Thoracic aorta (tissue), 2 donors: ENCODE measurements at places on chromosomes 2 and 18. TPM values are rescaled to one million over a fixed set of nuclear protein-coding genes. Genes with fewer than 3 reads are reported as not detected.
A peak's percentile ranks its signal among the peaks of the same experiment; 100 is the strongest.

GRCh38 chr2:9093324-9093723 is 89.8 kb upstream of the MBOAT2 start:
- H3K36me3 ChIP-seq = no peaks in the 10 kb centered on the region
- no peak overlapping the region for H3K27ac ChIP-seq
- H3K27me3 ChIP-seq = no peaks in the 10 kb centered on the region
- peaks cover 5% of the 10 kb centered on the region for H3K4me1 ChIP-seq

DNA sequence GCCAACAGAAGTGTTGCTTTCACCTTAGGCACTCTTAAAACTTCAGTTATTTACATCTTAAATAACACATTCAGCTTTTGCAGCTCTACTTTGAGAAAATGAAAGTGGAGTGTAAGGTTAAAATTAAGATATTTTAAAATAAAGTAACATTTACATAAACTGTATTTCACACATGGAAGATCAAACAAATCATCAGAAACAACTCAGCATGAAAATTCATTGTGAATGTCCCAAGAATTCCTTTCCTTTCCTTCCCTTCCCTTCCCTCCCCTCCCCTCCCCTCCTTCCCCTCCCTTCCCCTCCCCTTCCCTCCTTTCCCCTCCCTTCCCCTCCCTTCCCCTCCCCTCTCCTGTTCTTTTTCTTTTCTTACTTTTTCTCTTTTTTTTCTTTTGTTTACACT is 238.0 kb upstream of the DOK6 start:
- no peaks in the 10 kb centered on the region for H3K27me3 ChIP-seq
- no peak for DNase-seq
- H3K27ac ChIP-seq = no peak overlapping the region
- no peaks in the 10 kb centered on the region for H3K4me1 ChIP-seq
- H3K4me3 ChIP-seq = no peak overlapping the region

- H3K4me3 ChIP-seq = no peak overlapping the region
- H3K4me1 ChIP-seq = no peaks in the 10 kb centered on the region
- no peaks in the 10 kb centered on the region for H3K36me3 ChIP-seq
- H3K27me3 ChIP-seq = no peaks in the 10 kb centered on the region
- no peak for DNase-seq
Observed at GRCh38 chr2:83900862-83901261, 558.2 kb downstream of the SUCLG1 start.

- H3K4me1 ChIP-seq = no peaks in the 10 kb centered on the region
- H3K4me3 ChIP-seq = no peak overlapping the region
- DNase-seq = no peak
- H3K36me3 ChIP-seq = no peaks in the 10 kb centered on the region
- H3K27me3 ChIP-seq = no peaks in the 10 kb centered on the region
Observed at GRCh38 chr2:162063281-162063680, 10.7 kb downstream of the DPP4 start.

Gene TUBA3E
- not detected for total RNA-seq

DNA sequence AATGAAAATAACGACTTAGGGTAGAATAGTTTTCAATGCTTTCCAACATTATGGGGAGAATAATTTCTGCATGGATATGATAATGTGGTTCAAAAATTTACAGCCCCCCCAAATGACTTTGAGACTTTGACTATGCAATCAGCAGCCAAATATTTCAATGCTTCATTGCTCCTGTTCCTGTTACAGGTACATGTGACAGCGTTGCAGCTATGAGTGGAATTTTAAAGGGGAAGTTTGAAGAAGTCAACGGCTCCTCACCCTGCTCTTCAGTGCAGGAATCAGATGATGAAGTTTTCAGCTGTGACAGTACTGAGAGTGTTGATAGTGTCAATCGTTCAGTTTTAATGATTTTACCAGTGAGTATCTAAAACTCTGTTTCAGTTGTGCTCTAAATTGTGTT is 25.1 kb downstream of the CSRNP3 start:
- no peak overlapping the region for H3K27ac ChIP-seq
- no peaks in the 10 kb centered on the region for H3K27me3 ChIP-seq
- H3K36me3 ChIP-seq = no peaks in the 10 kb centered on the region

- no peak for DNase-seq
- no peaks in the 10 kb centered on the region for H3K4me1 ChIP-seq
- H3K4me3 ChIP-seq = no peak overlapping the region
- no peak overlapping the region for H3K27ac ChIP-seq
- H3K27me3 ChIP-seq = no peaks in the 10 kb centered on the region
Observed at GRCh38 chr2:3001615-3002560, 375.7 kb downstream of the EIPR1 start.

DNA sequence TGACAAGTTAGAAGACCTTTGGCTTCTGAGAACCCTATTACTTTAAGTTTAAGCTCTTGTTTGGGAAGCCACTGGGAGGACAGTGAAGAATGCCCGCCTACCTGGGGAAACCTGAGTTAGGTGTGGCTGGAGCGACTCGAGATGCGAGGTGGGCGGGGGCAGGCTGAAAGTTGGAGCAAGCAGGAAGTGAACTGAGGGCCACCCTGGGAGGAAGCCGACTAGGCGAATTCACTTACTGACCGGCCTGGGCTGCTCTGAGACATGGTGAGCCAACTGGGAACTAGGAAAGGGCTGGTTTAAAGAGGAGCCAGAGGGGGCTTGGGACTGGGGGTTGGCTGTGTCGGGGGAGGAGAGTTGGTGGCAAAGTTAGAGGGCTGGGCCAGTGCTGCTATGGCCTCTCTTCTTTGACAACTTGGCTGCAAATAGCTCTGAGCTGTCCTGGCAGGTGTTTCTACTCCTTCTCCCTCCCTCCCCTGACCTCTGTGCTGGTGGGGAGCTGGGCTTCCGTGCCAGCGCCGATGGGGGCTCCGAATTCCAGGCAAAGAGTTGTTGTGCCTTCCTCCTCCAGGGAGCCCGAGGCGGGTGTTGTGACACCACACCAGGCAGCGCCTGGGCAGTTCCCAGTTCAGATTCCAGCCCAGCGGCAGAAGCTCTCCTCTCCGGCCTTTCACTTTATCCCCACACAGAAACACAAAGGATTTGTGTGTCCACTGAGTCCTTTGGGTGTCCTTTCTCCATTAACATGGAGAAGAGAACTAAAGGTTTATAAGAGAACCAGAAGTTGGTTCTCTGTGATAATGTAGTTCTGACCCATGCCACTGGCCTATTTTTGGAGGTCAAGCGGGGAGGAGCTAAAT is at the start of gene VAMP8:
Gene VAMP8 (plus strand): TSS at position 201 of the 857 bp plus-strand sequence. CDS start 61 bp downstream, at position 262.
- H3K27me3 ChIP-seq = no peaks in the 10 kb centered on the region
- H3K27ac ChIP-seq = peak within 1 kb of the TSS; percentile 41
- H3K4me3 ChIP-seq = peak within 1 kb of the TSS; percentile 54
- no peaks in the 10 kb centered on the region for H3K36me3 ChIP-seq
- DNase-seq = no peak

Gene HOXD3
- 1.2 TPM for total RNA-seq

DNA sequence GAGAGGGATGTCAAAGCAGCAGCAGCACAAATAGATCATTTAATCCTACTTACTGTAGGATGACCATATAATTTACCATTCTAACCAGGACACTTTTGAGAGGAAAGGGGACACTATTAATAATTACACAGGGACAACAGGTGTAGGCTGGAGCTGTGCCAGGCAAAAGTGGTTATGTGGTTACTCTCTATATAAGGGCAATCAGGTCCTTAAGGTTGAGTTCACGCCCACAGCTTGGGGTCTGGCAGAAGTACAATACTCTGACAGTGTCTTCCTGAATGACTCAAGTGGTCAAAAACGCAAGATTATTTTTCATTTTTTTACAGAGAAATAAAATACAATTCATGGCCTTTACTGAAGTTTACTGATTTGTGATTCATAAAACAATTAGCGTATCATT is 2.8 kb downstream of the PREPL start:
- peaks cover 30% of the 10 kb centered on the region for H3K4me1 ChIP-seq
- H3K27ac ChIP-seq = no peak overlapping the region
- no peaks in the 10 kb centered on the region for H3K27me3 ChIP-seq
- H3K36me3 ChIP-seq = no peaks in the 10 kb centered on the region
- H3K4me3 ChIP-seq = peak overlapping the region; percentile 42
- DNase-seq = no peak

DNA sequence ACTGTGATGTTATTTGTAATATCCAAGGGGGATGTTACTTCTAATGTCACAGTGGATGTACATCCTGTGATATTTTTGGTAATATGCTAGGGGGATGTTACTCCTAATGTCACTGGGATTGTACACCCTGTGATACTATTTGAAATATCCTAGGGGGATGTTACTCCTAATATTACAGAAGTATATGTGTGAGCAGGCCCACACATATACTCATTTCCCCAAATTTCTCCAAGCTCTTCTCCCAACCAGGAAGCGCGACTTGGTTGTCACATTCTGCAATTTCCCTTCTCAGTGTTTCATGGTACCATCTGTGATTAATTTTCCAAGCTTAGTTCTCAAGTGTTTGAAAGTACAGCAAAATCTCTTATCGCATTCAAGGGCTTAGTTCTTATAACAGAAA is 29.5 kb upstream of the CHN1 start:
- no peaks in the 10 kb centered on the region for H3K36me3 ChIP-seq
- no peak overlapping the region for H3K4me3 ChIP-seq
- H3K4me1 ChIP-seq = no peaks in the 10 kb centered on the region
- H3K27ac ChIP-seq = no peak overlapping the region

- H3K4me1 ChIP-seq = no peaks in the 10 kb centered on the region
- no peak overlapping the region for H3K27ac ChIP-seq
- H3K4me3 ChIP-seq = no peak overlapping the region
Observed at GRCh38 chr2:178530131-178530530, 49.9 kb downstream of the PLEKHA3 start.

DNA sequence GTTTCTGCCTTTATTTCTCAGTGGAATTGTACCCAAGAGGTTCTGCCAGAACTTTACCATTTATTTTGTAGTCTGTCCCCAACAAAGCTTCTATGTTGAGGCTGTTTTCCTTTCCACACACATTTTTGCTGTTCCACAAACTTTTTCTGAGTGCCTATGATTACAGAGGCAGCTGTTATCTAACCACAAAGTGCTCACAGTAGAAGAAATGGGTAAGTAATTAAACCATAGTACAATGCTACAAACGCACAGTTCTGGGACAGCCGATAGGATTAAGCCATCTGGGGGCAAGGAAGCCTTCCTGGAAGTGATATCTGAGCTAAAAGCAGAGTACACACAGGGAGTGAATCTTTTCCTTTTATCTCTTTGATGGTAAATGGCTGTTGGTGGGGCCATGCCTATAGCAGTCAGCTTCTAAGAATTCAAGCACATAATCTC is 3.9 kb upstream of the MGAT4A start:
- H3K4me1 ChIP-seq = peaks cover 14% of the 10 kb centered on the region
- no peak overlapping the region for H3K27ac ChIP-seq
- no peaks in the 10 kb centered on the region for H3K36me3 ChIP-seq
- no peak for DNase-seq
- H3K4me3 ChIP-seq = no peak overlapping the region
- no peaks in the 10 kb centered on the region for H3K27me3 ChIP-seq

- H3K27ac ChIP-seq = no peak overlapping the region
- H3K4me3 ChIP-seq = peak overlapping the region; percentile 85
- no peaks in the 10 kb centered on the region for H3K36me3 ChIP-seq
- DNase-seq = no peak
- H3K4me1 ChIP-seq = peaks cover 8% of the 10 kb centered on the region
Observed at GRCh38 chr18:12038082-12038638, 55.5 kb upstream of the ANKRD62 start.

Gene CD8B2
- total RNA-seq = not detected

GRCh38 chr18:59961070-59961469 is 61.3 kb downstream of the PMAIP1 start:
- DNase-seq = no peak
- no peaks in the 10 kb centered on the region for H3K4me1 ChIP-seq
- no peak overlapping the region for H3K4me3 ChIP-seq
- H3K27ac ChIP-seq = no peak overlapping the region

GRCh38 chr2:236947294-236947693 is 138.4 kb upstream of the COPS8 start:
- H3K27ac ChIP-seq = no peak overlapping the region
- H3K36me3 ChIP-seq = no peaks in the 10 kb centered on the region
